NCI-H2029 (cell line): ENCODE measurements at places on chromosomes 6 and 20.

GRCh38 chr6:134351615-134352474 is 33.9 kb upstream of the SGK1 start:
- no peak for DNase-seq

- no peak for DNase-seq
These were observed 66.7 kb upstream of the C6orf118 start for GRCh38 chr6:165376100-165376499.

DNA sequence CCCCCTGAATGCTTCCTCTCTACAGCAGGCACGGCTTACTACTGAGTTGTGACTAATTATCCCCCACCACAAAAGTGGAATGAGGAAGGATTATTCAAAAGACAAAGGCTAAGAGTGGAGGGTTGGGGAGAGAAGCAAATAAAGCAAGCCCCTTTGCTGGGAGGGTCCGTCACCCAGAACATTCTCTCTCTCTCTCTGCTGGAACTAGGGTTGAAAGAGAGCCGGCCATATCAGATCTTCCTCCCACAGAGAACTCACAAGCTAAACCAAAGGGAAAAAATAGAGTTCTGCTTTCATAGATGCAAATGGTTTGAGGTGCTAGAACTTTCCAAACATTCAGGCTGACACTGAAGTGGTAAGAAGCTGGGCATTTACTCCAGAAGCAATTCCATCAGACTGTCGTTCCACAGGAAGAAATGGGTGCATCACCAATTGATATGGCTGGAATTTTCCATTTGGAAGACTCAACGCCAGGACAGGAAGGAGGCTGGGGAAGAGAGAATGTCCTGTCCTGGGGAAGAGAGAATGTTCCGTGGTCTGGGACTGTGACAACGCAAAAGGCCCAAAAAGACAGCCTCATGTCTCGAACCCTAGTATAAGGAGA is 7.9 kb downstream of the ZMYND8 start:
- DNase-seq, result no peak

GRCh38 chr6:87900160-87900698 is 147.4 kb upstream of the SPACA1 start:
- no peak for DNase-seq

- no peak for DNase-seq
These were observed 7.7 kb downstream of the DUSP22 start for GRCh38 chr6:300026-300425.
